Stimulated activated CD4-positive, alpha-beta T cell treated with anti-CD3 and anti-CD28 coated beads, Interleukin-4, amount 100 ng/mL, for 24 hours (primary cell): ENCODE measurements at places on chromosomes 12 and 14.

DNA sequence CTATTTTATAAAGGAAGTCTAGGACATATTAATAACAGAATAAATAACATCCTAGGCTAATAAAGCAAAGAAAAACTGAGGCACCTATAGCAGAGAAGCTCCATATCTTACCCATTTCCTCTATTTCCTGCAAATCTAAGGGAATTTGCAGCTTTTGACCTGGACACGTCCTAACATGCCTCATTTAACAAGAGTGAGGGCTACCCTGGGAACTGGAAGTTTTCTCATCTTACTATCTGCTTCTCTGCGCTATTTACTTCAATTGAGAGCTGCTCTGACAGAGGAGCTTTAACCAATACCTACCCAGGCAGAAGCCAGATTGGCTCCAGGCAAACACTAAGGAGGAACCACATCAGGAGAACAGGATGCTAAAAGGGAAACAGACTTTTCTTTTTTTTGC is 5.7 kb downstream of the YBX3 start:
- DNase-seq: no peak

GRCh38 chr12:67326637-67327036 is 57.5 kb downstream of the CAND1 start:
- DNase-seq: no peak

- no peak for DNase-seq
Observed at GRCh38 chr14:64728106-64728505, 23.9 kb downstream of the PLEKHG3 start.

DNA sequence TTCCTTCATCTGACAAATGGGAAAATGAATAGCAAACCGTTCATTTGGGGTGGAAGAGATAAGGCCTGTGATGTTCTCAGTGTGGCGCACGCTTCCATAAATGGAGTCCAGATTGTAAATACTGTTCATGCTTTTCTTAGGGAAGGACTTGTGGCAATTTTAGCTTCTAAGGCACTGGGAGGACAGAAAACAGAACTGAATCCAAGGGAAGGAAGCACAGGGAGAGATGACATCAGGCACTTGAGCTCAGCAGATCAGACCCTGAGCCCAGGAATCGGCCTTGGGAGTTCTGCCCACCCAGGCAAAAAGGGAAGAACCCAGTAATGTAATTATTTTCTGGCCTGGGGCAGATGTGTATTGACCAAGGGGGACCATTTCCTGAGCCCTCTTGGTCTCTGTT is 7.2 kb upstream of the SH2B3 start:
- no peak for DNase-seq

- no peak for DNase-seq
Observed at GRCh38 chr12:116324654-116325335, 47.3 kb upstream of the MED13L start.

DNA sequence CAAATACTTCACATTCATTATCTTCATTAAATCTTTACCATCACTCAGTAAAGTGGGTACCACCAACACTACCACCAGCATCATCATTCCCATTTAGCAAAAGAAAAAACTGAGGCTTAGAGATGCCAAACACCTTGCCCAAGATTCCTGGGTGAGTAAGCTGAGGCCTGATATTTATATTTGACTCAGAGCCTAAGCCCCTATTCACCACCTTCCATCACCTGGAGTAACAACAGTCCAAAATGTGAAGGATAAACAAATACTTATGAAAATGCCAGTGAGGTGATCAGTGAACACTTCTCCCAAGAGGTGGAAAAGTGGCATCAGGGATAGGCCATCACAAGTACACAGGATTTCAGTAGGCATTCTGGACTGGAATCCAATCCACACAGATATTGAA is 3.7 kb downstream of the SLC38A1 start:
- no peak for DNase-seq

GRCh38 chr12:111074965-111075364 is 154.6 kb upstream of the MYL2 start:
- no peak for DNase-seq

DNA sequence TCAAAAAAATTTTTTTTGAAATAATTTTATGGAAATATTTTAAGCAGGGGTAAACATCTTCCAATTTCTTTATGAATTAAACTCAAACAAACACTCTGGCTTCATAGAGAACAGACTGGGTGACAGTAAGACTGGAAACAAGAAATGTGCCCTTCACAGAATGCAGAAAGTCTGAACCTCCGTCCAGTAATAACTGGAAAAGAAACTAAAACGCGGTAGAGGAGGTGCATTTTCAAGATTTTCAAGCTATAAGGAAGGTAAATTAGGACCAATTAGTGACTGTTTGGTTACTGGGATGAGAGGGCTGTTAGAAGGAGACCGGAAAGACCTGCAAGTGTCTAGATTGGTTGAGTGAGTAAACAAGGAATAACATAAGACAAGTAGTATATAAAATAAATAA is 245.7 kb downstream of the CEP128 start:
- no peak for DNase-seq

- DNase-seq: no peak
Observed at GRCh38 chr12:64609536-64610078, 688 bp upstream of the RASSF3 start.

DNA sequence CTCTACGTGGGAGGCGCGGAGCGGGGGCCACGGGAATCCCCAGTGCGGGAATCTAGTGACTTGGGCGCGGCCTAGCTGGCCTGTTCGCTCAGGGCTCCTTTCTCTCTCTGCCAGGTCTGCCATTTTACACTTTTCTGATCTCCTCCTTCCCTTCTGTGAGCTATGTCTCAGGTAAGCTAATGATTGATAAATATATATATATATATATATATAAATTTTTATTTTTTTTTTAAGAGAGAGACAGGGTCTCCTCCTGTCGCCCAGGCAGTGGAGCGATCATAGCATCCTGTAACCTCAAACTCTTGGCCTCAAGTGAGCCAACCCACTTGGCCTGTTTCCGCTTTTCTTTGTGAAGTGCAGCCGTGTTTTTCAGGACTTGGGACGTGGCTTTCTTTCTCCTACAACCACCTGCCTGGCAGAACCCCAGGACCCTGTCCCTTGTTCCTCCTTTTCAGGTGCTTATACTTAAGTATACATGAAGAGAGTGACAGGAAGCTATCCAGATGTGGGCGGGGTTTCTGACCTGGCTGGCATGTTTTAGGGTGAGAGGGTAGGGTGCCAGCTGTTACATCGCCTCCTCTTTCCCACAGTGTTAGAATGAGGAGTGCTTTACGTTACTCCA is 547 bp downstream of the ZNF140 start:
- no peak for DNase-seq

DNA sequence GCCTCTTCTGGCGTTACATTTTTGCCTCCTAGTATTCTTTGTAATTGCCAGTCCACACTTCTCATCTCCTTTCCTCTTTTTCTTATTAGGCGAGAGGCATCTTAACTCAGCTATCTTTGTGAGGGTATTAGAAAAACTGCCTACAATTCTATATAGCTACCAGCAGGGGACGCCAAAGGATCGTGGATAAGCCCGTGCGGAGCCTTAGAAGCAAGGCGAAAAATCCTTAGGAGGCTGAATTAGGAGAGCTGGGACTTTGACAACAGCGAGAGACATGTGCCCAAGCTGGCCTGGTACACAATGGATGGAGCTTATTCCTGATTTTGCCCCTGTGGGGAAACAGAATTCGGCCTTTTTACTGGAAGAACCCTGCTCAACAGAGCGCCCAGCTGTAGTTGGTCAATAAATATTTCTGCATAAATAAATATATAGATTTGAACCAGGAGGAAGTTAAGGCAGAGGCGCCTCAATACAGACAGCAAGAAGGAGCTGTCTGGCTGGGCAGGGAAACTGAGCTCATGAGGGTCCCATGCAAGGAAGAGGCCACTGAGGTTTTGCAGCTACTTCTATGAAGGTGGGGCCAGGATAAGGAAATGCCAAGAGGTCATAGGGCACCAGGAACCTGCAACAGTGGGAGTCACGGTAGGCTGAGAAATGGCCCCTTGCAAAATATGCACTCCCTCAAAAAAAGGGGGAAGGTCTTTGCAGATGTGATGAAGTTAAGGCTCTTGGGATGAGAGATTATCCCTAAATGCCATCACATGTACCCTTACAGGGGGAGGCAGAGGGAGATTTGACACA is 14.6 kb upstream of the RBM19 start:
- peak; percentile 20 for DNase-seq

DNA sequence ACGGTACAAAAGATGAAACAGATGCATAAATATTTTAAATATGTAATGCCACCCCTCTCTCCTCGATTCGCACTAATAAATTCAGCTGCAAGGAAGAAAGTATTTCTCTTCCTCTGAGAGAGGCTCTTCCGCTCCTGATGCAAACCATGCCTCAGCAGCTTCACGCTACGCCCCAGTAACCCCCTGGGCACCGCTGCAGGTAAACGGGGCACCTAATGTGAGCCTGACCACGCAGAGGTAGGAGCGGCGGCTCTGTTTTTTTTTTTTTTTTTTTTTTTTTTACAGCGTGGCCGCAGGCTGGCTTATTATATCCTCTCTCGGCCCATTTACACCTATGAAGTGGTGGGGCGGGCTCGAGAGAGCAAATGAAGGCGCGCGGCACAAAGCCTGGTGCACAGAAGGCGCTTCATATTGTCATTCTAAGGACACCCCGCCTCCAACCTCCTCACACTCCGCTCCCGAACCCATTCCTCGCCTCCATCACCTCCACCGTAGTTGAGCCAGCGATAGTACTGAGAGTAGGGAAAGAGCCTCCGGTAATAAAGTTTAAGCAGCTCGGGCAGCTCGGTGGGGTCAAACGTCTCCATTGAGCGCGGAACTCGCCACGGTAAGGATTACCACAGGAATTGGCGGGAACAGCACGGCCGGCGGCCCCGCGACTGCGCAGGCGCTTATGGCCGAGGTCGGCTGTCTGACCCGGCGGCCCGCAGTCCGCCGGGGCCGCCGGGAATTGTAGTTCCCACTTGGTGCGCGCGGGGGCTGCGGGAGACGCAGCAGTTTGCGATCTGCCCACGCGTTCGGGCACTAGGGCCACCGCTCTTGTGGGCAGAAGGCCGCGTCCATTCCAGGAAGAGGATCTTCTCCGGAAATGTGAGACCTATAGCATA is at the start of gene PRIM1:
PRIM1 (minus strand) TSS at position 612 of the 887 bp plus-strand sequence; CDS start at position 587, 25 bp downstream.
- peak; percentile 87 for DNase-seq

GRCh38 chr12:51890511-51891171 is 2.7 kb downstream of the ANKRD33 start:
- DNase-seq: no peak

GRCh38 chr14:62776300-62776699 is 269.0 kb downstream of the KCNH5 start:
- no peak for DNase-seq

DNA sequence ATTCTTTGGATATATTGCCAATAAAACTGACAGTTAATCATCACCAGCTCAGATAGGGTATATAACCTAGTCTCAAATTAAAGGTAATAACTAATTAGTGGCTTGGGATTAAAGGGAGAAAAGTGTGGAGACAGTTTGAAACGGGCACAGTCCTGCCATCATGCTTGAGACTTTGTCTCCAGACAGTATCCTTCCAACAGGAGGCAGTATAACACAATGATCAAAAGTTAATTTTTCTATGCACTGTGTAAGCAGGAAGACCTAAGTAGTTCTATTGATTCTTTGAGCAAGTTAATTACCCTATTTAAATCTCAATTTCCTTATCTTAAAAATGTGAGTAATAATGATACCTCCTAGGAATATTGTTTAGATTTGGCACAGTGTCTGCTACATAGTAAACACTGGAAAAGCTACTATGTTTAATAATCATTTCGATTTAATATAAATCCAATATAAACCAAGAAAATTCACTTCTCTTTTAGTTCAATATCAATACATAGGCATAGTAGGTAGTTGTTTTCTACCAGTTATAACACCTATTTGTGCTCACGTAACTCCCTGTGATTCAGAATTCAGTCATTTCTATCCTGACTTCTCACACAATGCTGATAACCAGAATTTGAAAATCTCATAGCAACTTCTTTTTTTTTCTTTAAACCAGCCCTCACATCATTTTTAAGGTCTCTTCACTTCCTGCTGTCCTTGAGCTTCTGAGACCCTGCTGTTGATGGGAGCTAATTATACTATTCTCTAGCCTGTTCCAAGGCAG is 53.7 kb downstream of the GALNT4 start:
- no peak for DNase-seq

- DNase-seq: no peak
Observed at GRCh38 chr14:104200106-104200505, 61.7 kb downstream of the KIF26A start.
